Epithelial cell of alveolus of lung (primary cell): ENCODE measurements at places on chromosomes 11 and 22. TPM values are rescaled to one million over a fixed set of nuclear protein-coding genes. Genes with fewer than 3 reads are reported as not detected.

Gene CDC42BPG
- total RNA-seq = 0.08 and 0.91 TPM in 2 replicates

Gene SREBF2
- 51.5 and 97.7 TPM in 2 replicates for total RNA-seq

Gene FAM111B
- total RNA-seq = 5.6 and 7.7 TPM in 2 replicates

Gene DNAJB13
- total RNA-seq = not detected in 2 replicates

Gene SLC22A8
- total RNA-seq = not detected in 2 replicates

Gene F2
- not detected in 2 replicates for total RNA-seq

Gene ALDH3B1
- 16.7 and 47.0 TPM in 2 replicates for total RNA-seq
